Activated CD4-positive, alpha-beta T cell treated with anti-CD3 and anti-CD28 coated beads for 36 hours (primary cell): ENCODE measurements at places on chromosomes 4 and X.

- DNase-seq, result no peak
Observed at GRCh38 chr4:19615086-19615689, 636.5 kb upstream of the SLIT2 start.

- DNase-seq, result no peak
Observed at GRCh38 chr4:173489514-173489913, 40.5 kb downstream of the HAND2 start.

- DNase-seq, result no peak
Observed at GRCh38 chr4:176313596-176314336, 6.0 kb upstream of the SPCS3 start.

DNA sequence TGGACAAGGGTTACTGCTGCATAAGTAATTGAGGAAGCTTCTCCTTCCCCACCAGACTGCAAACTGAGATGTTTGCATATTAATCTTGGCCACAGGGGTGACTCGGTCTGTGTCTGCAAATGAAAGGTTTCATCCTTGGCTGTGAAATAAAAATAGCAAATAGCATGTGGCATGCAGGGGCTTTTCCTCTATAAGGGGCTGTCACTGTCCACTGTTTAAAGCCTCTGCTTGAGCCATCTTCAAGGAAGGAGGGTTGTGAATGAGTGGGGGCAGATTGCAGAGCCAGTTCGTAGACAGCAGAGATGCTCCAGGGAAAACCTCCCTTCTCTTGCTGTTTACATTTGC lies 33.3 kb downstream of the TMSB4X start:
- no peak for DNase-seq

DNA sequence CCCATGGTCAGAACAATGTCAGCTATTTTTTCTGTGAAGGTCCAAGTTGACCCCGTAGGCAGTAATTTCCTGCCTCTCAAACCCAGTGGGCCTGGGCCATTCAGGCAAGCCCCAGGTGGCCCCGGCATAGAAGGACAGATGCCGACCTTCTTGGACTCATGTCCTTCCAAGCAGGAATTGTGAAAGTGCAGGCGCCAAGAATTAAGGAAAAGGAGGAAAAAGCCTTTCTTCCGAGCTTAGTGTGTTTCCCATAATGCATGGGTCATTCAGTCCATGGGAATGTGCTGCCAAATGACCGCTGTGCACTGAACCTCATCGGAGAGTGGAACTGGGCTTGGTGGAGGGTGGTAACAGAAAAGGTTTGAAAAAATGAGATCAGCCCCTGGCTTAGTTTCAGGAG lies 196.5 kb upstream of the HS3ST1 start:
- DNase-seq, result no peak

DNA sequence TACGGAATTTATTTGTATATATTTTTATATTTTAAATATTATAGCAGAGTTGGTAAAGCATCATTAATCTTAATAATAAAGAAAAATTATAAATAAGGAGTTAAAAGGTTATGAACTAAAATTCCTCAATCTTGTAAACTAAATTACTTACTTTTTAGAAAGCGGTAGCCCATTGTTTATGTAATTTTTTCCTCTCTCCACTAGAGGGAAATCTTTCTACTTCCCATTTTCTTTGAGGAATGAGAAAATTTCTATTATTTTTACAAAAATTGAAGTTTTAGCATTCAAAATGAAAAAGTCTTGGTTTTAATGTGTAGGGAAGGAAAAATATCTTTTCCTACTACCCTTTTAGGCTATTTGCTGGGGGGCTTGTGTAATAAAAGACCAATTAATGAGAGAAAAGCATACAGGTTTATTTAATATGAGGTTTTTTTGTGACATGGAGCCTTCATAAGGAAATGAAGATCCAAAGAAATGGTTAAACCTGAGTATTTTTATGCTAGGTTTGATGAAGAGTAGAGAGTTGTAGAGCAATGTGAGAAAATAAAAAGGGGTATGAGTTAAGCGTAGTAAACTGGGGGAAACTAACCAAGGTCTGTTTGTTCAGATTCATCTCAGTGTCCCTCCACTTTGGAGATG lies 68.7 kb upstream of the ADAD1 start:
- DNase-seq, result no peak

- no peak for DNase-seq
Observed at GRCh38 chr4:145716200-145716599, 36.3 kb downstream of the C4orf51 start.

GRCh38 chr4:175536852-175537453 lies 275.1 kb downstream of the GPM6A start:
- DNase-seq, result no peak

DNA sequence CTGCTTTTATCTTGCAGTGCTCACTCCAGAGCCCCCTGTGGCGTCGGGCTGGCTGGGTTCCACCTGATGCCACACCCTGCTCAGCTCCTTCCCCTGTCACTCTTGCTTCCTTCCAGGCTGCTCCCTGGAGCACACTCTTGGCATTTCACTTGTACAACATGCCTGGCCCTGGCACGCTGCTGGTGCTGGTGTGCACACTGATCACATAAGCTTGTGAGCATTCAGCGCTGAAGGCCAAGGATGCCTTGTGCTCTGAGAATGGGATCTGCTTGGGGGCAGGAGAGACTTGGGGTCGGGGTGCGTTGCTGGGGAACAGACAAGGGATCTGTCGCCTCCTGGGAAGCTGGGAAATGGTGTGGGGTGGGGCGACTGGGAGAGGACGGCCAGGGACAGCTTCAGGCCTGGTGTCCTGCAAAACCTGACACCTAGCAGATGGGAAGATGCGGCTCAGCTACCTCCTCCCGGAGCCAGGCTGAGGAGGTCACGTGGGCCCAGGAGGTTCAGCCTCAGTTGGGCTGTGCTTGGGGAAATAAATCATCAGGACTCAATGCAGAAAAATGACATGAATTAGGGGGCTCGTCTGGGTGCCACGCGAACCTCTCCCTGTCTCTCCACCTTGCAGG lies 108.5 kb downstream of the PHKA2 start:
- no peak for DNase-seq

GRCh38 chrX:147736045-147736444 lies 175.7 kb upstream of the FMR1 start:
- DNase-seq, result no peak

DNA sequence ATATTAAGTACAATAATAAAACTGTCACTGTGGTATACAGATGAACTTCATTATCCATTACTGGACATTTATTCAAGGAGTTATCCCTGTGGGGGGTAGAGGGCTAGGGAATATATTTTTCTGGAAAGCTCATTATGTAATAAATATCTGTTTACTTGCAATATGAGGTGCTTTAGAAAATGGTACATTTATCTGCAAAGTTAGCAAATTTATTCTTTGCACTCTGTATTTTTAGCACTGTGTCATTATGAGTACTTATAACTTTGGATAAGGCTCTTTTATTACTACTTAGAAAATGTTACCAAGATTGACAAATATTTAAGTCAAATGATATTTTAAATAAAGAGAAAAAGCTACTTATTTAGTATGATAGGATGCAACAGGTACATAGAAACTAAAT lies 37.8 kb downstream of the ANKRD17 start:
- no peak for DNase-seq

DNA sequence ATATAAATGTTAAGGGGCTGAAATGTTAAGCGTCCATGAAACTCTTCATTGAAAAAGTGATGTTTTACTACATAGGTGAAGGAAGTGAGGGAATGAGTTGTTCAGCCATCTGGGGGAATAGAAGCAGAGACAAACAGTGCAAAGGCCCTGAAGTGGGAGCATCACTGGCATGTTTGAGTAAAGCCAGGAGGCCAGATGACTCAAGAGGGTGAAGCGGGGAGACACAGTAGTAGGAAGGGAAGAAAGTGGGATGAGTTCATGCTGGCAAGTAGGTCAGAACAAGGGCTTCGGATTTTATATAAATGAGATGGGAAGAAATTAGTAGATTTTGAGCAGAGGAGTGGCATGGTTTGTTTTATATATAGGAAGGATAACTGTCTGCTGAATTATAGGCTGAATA lies 112.5 kb upstream of the MAP9 start:
- no peak for DNase-seq

DNA sequence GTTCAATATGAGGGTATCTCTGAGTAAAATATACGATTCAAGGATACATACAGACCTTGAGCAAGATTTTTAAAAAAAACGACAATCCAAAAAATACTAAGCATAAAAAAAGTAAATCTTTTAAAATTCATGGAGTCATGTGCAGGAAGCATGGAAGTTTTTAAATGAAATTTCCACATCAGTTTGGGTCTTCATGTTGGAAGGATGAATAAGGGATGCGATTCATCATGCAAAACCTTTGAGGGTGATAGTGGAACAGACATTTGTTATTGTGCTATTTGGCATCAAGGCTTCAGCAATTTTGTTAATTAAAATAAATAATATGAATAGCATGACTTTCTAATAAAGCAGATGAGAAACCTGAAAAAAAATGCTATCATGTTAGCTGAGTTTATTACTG lies 815.0 kb upstream of the PCDH10 start:
- no peak for DNase-seq

DNA sequence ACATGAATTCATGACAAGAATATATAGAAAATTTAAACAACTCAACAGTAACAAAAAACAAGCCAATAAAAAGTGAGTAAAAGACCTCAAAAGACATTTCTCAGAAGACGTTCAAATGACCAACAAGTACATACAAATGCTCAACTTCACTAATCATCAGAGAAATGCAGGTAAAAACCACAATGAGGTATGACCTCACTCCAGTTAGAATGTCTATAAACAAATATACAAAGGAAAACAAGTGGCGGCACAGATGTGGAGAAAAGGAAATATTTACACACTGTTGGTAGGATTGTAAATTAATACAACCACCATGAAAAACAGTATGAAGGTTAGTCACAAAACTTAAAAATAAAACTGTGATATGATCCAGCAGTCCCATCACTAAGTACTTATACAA lies 1033.1 kb downstream of the RAPGEF2 start:
- DNase-seq, result no peak

- no peak for DNase-seq
Observed at GRCh38 chrX:71236836-71237235, 13.8 kb downstream of the GJB1 start.

GRCh38 chr4:110091434-110092140 lies 106.8 kb downstream of the ELOVL6 start:
- DNase-seq, result no peak

DNA sequence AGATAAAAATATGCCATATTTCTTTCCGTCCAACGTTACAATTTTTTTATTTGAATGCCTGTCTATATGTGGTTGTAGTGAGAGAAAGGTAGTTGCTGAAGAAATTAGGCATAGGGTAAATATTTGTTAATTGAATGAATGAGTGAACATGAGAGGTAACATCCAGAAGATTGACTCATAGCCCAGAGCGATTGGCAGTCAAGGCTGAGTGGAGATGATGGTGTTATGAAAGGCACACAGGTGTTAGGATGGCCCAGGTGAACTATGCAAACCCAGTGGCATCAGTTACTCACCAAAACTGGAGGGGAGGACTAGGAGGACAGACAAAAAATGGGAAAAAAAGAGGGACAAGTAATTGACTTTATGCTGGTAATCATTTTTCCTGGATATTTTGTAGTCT lies 31.7 kb upstream of the SPRY1 start:
- no peak for DNase-seq

GRCh38 chr4:185311113-185311888 lies 84.4 kb downstream of the LRP2BP start:
- no peak for DNase-seq

- DNase-seq, result no peak
Observed at GRCh38 chr4:76954489-76954888, 4.9 kb downstream of the SEPTIN11 start.

GRCh38 chr4:98994474-98995182 lies 893 bp upstream of the METAP1 start:
- DNase-seq, result no peak

- DNase-seq, result no peak
Observed at GRCh38 chr4:38101563-38101962, 141.4 kb downstream of the PTTG2 start.

DNA sequence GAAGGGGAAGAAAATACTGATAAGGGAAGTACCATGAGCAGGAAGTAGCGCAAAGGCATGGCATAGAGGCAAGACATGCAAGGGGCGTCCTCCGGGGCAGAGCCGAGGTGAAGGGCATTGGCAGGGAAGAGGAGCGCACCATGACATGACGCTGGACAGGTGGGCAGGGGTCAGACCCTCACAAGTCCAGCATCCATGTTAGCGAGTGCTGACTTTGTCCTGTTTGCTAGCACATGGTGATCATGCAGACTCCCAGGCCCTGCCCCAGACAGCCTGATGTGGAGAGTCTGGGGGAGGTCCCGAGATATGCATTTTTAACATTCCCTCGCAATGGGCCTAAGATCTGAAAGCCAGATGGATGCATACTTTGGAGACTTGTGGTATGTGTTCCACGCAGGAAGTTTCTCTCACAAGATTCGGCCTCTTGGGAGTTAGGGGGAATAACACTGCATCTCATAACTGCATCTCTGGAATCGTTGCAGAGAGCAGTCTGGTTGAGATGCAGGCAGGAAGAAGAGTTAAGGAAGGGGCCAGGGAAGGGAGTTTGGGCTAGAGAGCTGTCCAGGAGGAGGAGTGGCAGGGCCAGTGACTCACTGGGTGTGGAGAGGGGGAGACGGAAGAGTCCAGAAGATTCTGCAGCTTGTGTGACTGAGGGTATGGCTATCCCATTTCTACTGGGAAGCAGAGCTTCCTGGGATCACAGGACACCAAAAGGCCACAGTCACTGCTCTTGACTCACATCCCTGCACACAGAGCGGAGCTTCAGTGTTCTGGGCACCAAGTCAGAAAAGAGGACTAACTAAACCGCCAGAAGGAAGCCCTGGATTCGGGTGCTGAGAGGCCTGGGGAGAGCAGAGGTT lies 59.7 kb downstream of the FAM184B start:
- DNase-seq, result no peak
